PC-3 (cell line): ENCODE measurements at places on chromosomes 5 and 9. TPM values are rescaled to one million over a fixed set of nuclear protein-coding genes. Genes with fewer than 3 reads are reported as not detected.

The SPINK14 gene
- total RNA-seq, result not detected in 2 replicates

The PHYKPL gene
- total RNA-seq, result 21.7 and 31.2 TPM in 2 replicates

The PTPRD gene
- 0.63 TPM in 1 of 2 replicates, not detected in the other for total RNA-seq

DNA sequence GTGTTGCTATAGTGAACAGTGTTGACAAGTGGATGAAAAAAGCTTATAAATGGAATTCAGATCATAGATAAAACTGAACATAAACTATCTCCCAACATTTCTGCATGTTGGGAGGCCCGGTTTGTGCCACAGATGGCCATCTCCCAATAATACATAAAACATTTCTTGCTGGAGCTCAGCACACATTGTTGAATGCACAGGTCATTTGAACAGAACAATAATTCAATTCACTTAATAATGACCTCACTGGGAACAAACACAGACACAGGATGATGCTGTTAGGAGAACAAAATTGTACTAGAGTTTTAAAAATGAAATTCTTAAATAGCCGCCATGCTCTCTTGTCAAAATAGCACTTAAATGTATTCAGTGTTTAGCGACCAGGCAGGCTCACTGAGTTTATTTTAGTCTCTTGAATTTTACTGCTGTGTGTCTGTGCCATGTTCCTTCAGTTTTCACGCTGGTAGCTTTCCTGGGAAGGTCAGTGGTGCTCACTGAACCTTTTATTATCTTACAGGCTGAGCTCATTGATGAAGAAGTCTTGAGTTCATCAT, 85.0 kb upstream of the SSBP2 start:
- no peak for DNase-seq

DNA sequence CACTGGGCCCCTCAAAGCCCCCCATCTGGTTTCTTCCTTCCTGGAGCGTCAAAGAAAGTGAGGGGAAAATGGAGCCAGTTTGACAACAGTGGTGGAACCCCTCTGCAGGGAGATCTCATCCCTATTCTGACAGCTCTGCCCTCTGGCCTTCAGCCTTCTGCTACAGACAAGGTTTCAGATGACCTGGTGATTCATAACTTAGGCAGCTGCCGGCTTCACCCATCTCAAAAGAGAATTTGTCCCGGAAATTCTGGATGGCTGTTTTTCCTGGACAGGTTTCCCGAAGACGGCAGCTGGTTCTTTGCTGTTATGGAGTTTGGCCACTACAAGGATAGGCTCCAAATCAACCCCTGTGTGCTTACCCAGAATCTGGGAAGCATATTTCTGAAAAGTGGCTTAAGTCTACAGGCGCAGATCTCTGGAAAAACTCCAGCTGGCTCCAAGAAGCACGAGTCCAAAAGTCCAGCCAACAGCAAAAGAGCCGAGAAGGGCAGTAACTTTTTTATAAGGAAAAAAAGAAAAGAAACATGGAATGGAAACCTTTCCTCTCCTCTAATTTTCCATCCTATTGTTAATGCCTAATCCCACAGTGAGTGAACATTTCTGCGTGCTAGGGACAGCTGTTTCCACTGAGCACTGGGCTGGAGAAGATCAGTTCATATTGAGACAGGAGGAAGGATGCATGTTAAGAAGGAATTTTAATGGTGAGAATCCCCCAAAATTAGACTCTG, 54.5 kb downstream of the ZNF366 start:
- peak; percentile 77 for DNase-seq

DNA sequence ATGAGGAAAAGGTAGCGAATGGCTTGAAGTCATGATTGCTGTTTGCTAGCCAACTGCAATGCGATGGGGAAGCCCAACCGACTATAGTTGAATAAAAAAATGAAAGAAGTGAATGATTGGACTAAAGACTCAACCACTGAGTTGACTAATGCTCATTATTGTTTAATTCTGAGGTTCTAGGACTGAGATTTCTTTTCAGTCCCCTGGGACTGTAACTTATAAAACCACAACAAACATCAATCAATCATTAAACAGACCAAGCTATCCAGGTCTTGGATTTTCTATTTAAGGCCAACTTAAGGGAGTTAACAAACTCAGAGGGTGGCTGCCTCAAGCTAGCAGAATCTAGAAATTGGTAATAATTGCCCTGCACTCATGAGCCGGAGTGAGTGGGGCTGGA, 154.2 kb downstream of the DOCK2 start:
- no peak for DNase-seq

DNA sequence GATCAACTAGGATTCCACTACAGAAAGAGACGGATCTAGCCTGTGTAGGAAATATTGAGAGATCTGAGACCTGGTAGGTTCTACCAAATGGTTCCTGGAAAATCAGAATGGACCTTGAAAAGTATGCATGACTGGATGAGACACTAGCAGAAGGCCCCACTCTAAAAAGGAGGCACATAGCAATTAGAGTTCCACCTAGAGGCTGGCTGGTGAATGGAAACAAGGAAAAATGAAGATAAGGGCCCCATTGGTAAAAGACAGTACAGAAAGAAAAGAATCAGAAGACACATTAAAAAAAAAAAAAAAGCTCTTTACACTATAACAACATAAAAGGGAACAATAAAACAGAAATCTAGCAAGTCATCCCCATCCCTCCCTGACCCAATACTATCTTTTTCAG, 518.5 kb downstream of the NR2F1-AS1 start:
- DNase-seq, result peak; percentile 48
